ENCODE measurements at places on chromosomes 16 and 17.

GRCh38 chr17:40020146-40020545 lies 4.9 kb downstream of the CSF3 start:
- DNase-seq = no peak

DNA sequence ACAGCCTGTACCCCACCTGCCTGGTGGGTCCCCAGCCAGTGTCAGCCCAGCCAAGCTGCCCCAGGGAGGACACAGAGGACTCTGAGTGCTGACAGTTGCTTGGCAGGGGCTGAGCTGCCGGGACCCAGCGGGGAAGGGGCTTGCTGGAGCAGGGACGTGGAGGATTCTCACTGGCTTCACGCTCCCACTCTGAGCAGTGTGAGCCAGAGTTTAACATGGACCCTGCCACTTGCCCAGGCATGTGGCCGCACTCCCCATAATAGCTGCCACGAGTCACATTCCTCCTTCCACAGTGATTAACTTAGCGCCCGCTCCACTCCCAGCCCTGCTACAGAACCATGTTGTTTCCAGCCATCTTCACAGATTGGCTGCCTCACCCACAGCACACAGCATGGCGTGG lies 31.2 kb downstream of the SREBF1 start:
- no peak for DNase-seq

DNA sequence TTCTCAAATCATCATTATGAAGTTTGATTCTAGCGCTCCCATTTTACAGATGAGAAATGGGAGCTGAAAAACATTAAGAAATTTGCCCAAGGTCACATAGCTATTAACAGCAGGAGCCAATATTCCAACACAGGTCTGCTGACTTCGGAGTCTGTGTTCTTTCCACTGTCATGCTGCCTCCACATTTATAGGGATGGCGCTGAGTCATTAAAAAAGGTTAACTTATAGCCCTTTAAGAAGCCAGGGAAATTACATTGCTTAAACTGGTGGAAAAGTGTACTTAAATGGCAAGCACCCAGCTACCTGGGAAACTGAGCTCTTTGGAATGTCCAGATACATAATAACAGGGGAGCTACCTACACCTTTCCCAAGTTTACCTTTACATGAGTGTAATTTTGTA lies 65.0 kb downstream of the TBX4 start:
- no peak for DNase-seq

GRCh38 chr16:56912746-56913708 lies 18.9 kb upstream of the HERPUD1 start:
- no peak for DNase-seq

GRCh38 chr17:7262935-7263800 lies 890 bp upstream of the CLDN7 start:
- DNase-seq = no peak

DNA sequence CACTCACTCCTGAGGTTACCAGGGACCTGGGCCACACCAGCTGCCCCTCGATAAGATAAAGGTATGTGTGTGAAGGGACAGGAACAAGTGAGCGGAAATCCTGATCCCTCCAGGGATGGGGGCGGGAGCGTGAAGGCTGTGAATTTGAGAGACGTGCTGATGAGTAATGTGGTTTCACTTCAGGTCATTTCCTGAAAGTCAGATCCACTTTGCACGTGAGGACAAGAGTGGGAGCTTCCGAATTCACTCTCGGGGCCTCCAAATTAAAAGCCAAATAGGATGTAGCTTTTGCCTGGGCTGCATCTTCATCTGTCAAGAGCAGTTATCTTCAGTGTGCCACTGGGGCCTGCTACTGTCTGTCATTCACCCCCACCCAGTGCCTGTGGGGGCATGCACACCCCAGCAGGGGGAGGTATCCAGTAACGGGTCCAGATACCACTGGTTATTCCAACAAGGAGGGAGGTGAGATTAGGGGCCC lies 87.4 kb upstream of the LHX1 start:
- DNase-seq = peak; percentile 68

GRCh38 chr16:79639576-79640311 lies 39.2 kb upstream of the MAF start:
- no peak for DNase-seq

DNA sequence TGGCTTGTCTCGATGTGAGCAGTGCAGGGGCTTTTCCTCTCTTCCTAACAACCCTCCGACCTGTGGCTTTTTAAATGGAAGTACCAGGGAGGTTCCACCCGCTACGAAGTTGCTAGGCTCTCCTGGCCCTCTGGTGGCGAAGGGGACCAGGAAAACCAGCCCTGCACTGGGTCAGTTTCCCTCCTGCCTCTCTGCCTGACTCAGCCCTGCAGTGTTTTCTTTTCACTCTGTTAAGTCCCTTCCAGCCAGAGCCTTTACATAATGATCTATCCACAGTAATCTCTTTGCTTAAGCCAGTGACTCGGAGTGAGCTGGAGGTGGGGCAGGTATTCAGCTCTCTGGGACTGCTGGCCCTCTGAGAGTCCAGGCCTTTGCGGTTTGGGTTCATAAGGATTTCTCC lies 331.3 kb upstream of the EEF2KMT start:
- no peak for DNase-seq
